Stimulated activated CD4-positive, alpha-beta T cell treated with anti-CD3 and anti-CD28 coated beads, Interleukin-1b, Interleukin-23, amount 100 ng/mL, for 1 hour (primary cell): ENCODE measurements at places on chromosomes 2 and 18.

GRCh38 chr2:85994421-85994777, 105.6 kb upstream of the ST3GAL5 start:
- no peak for DNase-seq

DNA sequence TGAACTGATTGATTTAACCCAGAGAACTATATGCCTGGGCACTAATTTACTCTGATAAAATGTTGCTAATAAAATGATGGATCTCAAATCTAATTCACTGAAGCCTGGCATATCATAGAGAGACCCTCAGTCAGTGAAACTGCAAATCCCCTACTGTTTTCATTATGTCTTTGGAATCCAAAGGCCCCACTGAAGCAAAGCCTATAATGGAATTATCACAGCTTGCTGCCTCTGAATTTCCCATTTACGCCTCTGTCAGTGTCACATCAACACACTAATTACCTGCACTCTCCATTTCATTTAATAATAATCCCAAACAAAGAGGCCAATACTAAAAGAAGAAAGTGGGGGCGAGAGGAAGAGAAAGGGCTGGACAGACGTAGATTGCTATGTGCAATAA, 470.9 kb downstream of the MBD2 start:
- DNase-seq, result no peak

- DNase-seq, result no peak
Observed at GRCh38 chr18:9720327-9720726, 12.2 kb downstream of the RAB31 start.

DNA sequence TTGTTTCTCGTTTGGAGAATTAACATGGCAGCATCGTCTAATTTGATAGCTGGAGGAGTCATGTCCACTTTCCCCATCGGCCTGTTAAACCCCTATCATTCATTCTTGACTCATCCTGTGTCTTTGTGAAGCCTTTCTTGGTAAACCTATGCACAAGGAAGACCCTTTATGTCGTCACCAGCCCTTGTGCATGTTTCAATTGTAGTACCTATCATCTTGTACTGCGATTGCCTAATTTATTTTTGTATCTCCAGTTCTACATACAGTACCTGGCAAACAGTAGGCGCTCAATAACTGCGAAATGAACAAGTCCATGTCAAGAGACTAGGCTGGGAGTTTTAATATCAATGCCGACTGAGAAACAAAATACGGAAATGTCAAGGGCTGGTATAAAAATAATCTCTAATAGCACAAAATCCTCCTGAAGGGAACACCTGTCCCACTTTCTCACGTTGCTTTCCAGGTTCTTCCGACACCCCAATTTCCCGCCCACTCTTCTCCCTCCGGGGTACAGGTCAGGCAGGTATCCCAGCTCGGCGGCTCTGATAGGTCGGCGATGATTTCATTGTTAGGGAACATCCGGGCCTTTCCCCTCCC, 1.3 kb upstream of the PPM1B start:
- DNase-seq, result no peak

DNA sequence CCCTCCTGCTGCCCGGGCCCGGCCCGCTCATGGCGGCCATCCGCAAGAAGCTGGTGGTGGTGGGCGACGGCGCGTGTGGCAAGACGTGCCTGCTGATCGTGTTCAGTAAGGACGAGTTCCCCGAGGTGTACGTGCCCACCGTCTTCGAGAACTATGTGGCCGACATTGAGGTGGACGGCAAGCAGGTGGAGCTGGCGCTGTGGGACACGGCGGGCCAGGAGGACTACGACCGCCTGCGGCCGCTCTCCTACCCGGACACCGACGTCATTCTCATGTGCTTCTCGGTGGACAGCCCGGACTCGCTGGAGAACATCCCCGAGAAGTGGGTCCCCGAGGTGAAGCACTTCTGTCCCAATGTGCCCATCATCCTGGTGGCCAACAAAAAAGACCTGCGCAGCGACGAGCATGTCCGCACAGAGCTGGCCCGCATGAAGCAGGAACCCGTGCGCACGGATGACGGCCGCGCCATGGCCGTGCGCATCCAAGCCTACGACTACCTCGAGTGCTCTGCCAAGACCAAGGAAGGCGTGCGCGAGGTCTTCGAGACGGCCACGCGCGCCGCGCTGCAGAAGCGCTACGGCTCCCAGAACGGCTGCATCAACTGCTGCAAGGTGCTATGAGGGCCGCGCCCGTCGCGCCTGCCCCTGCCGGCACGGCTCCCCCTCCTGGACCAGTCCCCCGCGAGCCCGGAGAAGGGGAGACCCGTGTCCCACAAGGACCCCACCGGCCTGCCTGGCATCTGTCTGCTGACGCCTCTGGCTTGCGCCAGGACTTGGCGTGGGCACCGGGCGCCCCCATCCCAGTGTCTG, 767 bp downstream of the RHOB start:
- DNase-seq, result no peak

DNA sequence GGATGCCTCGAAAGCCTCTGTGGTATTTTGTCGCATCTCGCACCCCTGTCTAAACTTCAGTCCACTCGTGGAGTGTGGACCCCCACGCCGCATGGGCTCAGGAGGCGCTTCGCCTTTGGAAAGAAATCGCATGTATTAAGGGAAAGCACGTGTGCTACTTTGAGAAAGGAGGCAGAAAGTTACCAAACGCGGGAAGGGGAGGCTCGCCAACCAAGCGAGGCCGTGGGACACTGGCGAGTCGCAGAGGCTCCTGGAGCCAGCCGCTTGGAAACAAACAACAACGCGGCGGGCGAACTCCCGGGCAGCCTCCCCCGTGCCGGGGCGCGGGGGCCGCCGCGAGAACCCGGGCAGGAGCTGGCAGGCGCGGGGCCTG, 455 bp upstream of the AGAP1 start:
- DNase-seq, result no peak

DNA sequence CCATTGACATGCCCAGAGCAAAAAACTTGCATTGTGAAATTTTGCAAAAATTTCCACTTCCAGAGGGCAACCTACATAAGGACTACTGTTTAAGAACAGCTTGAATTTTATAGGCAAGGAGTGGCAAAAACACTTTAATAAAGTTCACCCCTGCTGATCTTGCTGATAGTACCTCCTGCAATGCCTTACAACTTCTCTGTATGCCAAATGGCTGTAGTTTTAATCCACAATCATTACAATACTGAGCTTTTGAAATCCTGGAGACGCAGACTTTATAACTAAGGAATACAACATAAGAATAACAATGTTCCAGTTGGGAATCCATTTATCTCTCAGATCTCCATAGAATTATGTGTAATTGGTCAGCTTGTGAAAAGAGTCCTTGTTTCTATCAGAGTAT, 247.5 kb downstream of the KCNJ3 start:
- DNase-seq, result no peak

DNA sequence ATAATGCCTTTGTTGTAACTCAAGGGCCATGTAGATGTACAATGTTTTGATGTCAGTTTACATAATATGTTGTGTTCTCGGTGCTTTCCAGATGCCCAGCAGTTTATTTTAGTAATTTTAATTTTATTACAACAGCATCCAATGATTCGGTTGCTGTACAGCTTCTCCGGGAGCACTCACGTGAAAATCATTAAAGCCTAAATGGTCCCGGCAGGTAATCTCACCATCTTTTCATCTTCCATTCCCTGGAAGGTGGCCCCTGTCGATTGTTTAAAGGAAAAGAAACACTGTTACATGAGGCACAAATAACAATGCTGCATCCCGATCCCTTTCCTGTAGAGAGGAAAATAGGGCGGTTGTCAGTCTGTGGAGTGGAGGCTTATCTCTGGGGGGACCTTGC, 498.1 kb downstream of the SLC4A3 start:
- no peak for DNase-seq

DNA sequence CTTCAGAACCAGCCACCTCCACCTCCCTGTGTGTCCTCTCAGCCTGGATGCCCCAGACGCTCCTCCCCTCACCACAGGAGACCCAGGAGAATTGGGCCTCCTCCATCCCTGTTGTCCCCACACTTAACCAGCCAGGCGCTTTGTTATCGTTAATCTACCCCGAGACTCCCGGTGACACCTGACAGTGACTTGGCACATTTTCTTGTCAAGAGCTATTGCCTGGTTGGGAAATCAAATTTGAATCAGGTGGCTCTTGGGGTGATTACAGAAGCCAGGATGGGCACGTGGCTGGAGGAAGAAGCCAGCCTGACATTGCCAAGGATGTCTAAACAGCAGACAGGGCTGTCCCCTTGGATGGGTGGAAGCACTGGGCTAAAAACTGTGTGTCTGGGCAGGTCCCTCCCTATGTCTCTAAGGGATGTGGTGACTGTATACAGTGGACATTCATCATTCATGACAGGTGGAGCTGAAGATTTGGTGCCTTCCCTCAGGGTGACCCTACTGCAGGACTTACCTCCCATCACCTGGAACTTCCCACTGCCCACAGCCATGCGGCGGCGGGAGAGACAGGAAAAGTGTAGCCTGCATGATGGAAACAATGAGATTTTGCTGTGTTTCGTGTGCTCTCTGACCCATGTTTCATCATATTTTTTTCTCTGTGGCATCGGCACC, 157.2 kb upstream of the CAPN13 start:
- no peak for DNase-seq

- no peak for DNase-seq
Observed at GRCh38 chr2:212005085-212005671, 533.4 kb downstream of the ERBB4 start.

DNA sequence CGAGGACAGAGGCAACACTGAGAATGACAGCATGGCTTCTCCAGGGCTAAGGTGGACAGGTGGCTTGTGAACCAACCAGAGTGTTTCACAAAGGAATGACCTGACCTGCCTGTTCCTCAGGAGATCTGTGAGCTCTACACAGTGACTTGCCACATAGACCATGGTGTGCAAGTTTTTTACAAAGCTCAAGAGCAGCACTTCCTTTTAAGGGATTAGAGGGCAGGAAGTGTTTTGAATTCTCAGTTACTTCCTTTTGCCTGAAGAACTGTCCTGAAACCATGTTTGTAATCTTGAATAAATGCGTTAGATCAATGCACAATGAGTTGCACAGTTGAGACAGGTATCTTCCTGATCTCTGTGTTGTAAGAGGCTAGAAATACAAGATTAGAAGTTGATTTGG, 421.9 kb downstream of the THSD7B start:
- no peak for DNase-seq

DNA sequence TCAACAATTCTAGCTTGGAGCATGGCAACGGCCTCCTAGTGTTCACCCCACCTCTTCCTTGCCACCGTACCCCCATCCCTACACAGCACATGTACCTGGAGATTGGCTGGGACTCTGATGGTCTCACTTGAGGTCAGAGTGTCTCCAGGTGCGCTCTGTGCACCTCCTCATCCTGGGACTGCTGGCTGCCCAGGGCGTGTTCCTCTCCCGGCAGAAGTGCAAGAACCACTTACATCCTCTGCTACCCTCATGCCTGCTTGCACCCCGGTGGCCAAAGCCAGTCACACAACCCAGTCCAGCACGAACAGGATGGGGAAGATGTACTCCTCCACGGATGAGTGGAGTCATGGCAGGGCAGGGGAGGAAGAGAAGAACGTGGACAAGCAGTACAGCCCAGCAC, 151.5 kb downstream of the ASB1 start:
- no peak for DNase-seq

- no peak for DNase-seq
Observed at GRCh38 chr2:95215018-95215612, 7.8 kb downstream of the ZNF892 start.

DNA sequence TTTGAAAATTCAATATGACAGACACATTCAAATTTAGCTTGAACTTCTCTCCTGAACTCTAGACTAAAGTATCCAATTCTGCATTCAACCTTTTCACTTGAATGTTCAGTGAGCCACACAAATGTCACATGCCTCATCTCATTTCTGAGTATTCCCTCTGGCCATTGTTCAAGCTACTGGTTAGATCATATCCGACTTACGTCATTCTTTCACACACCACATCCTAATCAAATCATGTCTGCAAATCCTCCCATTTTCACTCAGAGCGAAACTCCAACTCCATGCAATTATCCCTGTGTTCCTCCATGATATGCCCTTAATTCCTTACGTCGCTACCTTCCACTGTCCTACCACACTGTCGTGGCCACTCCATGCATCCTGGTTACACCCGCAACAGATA, 425.1 kb downstream of the CBLN2 start:
- no peak for DNase-seq
